ENCODE measurements at places on chromosomes 7 and 10.

GRCh38 chr7:131774419-131775220 is 218.2 kb upstream of the PODXL start:
- DNase-seq: no peak

DNA sequence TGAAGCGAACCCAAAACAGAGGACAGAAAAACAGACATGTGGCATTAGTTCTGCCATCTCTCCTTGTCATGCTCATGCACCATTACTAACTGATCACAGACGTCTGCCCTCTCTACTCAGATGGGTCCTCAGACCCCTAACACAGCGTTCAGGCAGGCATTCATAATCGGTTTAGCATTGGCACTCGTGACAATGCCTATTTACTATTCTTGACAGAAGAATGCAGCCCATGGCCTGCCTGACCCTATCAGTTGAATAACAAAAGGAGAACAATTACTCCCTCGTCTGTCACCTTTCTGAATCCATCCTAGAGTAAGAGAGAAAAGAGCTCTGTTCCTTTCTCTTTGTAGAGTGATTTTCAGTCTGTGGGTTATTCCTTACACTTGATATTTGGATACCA is 194.6 kb upstream of the PHYHIPL start:
- DNase-seq: no peak

GRCh38 chr7:121366852-121367431 is 29.2 kb downstream of the FAM3C start:
- no peak for DNase-seq

DNA sequence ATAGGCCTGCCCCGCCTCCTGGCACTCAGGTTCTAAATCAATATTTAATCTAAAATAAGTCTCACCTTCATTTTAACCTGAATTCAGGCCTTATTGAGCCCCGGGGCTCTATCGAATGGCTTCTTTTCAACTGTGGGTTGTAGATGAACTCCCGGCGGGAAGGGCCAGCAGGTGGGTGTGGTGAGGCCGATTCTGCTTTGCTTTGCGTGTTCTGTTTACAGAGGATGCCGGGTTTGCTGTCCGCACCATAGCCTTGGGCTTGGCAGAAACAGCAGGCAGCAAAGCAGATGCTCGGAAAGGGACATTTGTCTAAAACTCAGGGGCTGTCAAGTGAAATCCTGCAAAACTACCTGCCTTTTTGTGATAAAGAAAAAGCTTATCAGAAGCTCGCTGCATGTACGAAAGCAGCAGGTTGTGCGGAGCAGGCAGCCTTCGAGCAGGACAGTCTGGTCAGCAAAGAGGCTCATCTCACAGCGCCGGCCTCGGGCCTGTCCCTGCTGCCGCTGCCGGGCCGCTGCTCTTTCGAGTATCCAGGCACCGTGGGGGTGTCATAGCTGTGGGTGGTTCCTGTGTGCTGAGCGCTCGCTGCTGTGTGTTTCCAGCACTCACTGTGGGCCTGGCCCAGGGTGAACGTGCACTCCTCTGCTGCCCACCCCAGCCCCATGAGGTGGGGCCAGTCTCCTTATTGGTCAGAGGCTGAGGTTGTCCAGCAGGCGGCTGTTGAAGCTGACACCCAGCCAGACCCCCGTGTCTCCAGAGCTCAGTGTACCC is 434.8 kb upstream of the FOXK1 start:
- DNase-seq: no peak

DNA sequence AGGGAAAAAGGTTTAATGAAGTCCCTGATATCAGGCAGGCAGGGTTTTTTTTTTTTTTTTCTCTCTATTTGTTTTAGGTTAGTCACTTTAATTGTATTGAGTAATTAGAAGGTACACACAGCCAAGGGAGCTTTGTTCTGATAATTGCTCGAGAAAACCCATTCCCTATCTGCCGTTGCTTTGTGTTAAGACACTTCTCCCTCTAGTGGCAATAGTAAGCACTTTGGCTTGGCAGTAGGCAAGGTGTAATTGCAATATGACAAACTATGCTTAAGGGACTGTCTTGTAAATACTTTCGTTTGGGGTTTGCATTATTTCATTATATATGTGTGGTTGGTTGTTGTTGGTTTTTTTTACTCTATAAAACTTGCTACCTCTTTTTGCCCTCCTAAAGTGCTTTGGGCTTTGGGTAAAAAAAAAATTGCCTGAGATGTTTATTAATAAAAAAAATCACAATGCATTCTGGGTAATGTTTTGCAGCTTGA is 113.4 kb downstream of the BTRC start:
- no peak for DNase-seq

DNA sequence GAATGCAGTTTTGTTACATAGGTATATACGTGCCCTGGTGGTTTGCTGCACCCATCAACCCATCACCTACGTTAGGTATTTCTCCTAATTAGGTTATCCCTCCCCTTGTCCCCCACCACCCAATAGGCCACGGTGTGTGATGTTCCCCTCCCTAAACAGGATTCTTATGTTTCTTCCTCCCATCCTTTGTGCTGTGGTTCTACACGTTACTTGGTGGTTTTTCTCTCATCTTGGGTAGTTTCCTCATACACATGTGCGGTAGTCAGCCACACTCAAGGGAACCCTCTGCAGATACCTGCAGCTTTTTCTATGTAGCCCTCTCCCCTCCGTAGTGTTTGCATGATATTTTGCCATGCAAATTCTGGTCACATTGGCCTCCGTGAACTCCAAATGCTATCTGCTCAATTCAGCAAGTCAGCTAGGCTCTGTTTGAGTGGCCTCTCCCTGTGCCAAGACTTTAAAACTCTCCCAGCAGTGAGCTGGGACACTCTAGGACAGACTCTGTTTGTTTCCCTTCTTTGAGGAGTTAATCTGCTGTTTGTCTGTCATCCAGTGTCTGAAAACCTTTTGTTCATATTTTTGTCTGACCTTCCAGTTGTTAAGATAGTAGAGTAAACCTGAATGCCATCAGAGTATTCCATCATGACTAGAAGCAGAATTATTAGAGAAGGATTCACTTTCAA is 41.0 kb downstream of the RABGEF1 start:
- DNase-seq: no peak
